ENCODE measurements at places on chromosomes 5 and 9. TPM values are rescaled to one million over a fixed set of nuclear protein-coding genes. Genes with fewer than 3 reads are reported as not detected.

The GFRA3 gene
- 1.0 TPM for total RNA-seq

The EQTN gene
- not detected for total RNA-seq

The CNTNAP3 gene
- 4.2 TPM for total RNA-seq

The SH3RF2 gene
- 3.7 TPM for total RNA-seq

The KLHL3 gene
- total RNA-seq: 4.2 TPM

The SLC36A3 gene
- total RNA-seq: not detected

The PGM5 gene
- total RNA-seq: 69.4 TPM

The HAND1 gene
- total RNA-seq: not detected

The PCDHB5 gene
- total RNA-seq: 3.1 TPM

The PPIC gene
- total RNA-seq: 13.6 TPM

The FAM151B gene
- total RNA-seq: 7.8 TPM

Measured in skeletal muscle tissue (tissue), 5 donors.